Ovary (tissue), 10 donors: ENCODE measurements at places on chromosomes 3 and 15. TPM values are rescaled to one million over a fixed set of nuclear protein-coding genes. Genes with fewer than 3 reads are reported as not detected.

CHAC1 gene
- 2.6 TPM for total RNA-seq

WWTR1 gene
- total RNA-seq, result 160 TPM

FBXW12 gene
- total RNA-seq, result not detected

FAM43A gene
- total RNA-seq, result 6.3 TPM

IGDCC3 gene
- 0.12 TPM for total RNA-seq

SKOR1 gene
- total RNA-seq, result 0.36 TPM

PP2D1 gene
- not detected for total RNA-seq

GALNT15 gene
- 14.5 TPM for total RNA-seq

SPINK8 gene
- not detected for total RNA-seq

SLC24A5 gene
- not detected for total RNA-seq

TMOD2 gene
- 15.7 TPM for total RNA-seq

CFAP161 gene
- total RNA-seq, result 6.0 TPM

GAP43 gene
- total RNA-seq, result not detected

NTRK3 gene
- 0.77 TPM for total RNA-seq

PARL gene
- 56.3 TPM for total RNA-seq

DNA sequence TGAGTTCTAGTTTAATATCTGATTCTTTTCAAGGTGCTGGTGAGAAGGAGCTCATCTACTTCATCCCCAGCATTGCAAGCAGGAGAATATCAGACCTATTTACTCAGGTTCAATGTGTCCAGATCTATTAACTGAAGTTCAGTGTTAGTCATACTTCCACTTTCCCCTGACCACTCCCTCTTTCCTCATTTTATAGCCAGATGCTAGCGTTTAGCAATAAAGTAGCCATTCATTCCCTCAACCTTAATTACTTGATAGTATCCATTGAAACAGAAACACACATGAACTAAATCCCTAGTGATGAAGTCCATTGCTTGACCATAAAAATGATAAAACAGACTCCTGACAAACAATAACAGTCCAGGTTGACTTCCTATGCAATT lies 60.0 kb downstream of the RPL22L1 start:
- H3K4me3 ChIP-seq, result no peak overlapping the region
- no peak for DNase-seq
- no peak overlapping the region for H3K27ac ChIP-seq

DNA sequence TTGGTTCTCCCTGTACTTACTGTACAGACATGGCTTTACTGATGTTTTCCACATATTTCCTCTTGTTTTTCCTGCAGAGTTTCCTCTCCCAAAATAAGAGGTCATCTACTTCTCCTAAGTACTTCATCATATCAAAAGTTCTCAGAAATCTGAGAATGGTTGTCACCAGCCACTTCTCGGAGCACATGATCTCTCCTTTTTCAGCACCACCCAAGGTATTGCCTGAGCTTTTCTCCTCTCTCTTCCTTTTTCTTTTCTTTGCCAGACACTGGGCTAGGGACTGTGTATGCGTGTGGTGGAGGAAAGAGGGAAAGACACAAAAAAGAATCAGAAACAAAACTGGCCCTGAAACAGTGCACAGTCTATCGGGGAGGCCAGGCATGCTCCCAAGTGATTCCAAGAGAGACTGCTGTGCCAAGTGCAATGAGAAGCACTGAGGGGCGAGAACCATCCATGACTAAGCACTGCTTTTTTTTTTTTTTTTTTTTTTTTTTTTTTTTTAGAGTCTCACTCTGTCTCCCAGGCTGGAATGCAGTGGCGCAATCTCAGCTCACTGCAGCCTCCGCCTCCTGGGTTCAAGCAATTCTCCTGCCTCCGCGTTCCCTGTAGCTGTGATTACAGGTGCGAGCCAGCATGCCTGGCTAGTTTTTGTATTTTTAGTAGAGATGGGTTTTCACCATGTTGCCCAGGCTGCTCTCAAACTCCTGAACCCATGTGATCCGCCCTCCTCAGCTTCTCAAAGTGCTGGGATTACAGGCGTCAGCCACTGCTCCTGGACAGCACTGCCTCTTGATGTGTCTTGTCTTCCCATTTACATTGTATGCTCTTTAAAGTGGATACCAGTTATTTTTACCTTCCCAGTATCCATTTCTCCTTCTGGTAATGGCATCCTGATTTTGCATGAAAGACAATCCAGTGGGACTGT lies 194.0 kb upstream of the FEZF2 start:
- H3K36me3 ChIP-seq, result no peaks in the 10 kb centered on the region
- no peaks in the 10 kb centered on the region for H3K4me1 ChIP-seq
- peak; percentile 60 for DNase-seq
- no peak overlapping the region for H3K4me3 ChIP-seq

DNA sequence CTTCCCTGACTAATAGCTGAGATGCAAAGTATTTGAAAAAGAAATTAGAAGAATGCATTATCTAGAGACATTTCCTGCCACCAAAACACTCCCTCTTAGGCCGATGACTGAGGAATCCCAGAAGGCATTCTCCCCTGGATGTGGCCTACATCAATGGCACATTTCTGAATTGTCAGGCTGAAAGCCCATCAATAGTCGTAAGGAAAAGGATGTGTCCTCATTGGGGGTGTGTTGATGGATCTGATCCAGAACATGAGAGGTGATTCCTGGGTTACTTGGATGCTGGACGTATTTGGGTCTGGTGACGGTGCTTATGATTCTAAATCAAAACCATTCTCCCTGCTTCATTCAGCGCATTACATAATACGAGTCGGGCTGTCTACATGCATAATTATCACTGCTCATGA lies 216.9 kb upstream of the CDIN1 start:
- H3K36me3 ChIP-seq, result no peaks in the 10 kb centered on the region
- peaks cover 6% of the 10 kb centered on the region for H3K4me1 ChIP-seq
- no peak overlapping the region for H3K4me3 ChIP-seq

DNA sequence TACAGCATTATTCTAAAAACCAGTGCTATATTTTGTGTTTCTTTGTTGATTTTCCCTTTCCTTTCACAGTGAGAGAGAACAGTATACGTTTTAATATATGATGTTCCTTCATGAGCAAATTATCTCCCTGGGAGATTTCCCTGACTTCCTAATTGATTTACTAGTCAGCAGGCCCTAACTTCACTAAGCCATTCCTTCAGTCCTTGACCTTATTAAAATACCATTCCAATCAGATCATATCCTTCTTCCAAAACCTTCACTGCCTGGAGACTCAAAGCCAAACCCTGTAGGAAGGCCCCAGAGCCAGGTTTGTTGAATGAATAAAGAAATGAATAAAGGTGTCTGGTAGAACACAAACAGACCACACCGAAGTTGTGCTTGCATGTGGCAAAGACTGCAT lies 43.8 kb upstream of the ARHGEF3 start:
- no peak overlapping the region for H3K27ac ChIP-seq
- no peaks in the 10 kb centered on the region for H3K27me3 ChIP-seq
- no peak overlapping the region for H3K4me3 ChIP-seq
- H3K36me3 ChIP-seq, result no peaks in the 10 kb centered on the region
- H3K4me1 ChIP-seq, result no peaks in the 10 kb centered on the region
- no peak for DNase-seq

GRCh38 chr15:81792646-81793045 lies 253.2 kb downstream of the MEX3B start:
- no peak for DNase-seq
- no peak overlapping the region for H3K27ac ChIP-seq
- H3K36me3 ChIP-seq, result no peaks in the 10 kb centered on the region
- no peak overlapping the region for H3K4me3 ChIP-seq
- H3K27me3 ChIP-seq, result no peaks in the 10 kb centered on the region

DNA sequence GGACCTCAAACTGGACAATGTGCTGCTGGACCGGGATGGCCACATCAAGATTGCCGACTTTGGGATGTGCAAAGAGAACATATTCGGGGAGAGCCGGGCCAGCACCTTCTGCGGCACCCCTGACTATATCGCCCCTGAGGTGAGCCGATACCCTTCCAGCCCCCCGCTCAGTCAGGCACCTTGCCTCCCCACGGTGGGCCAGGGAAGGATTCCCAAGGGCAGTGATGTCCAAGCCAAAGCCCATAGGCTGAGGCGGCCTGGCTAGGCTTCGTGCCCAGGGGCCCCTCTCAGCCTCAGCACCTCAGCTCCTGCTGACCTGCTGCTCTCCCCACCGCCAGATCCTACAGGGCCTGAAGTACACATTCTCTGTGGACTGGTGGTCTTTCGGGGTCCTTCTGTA lies 27.7 kb downstream of the PRKCD start:
- H3K27ac ChIP-seq, result no peak overlapping the region
- H3K27me3 ChIP-seq, result no peaks in the 10 kb centered on the region
- H3K36me3 ChIP-seq, result no peaks in the 10 kb centered on the region
- DNase-seq, result no peak

- H3K27ac ChIP-seq, result no peak overlapping the region
- H3K27me3 ChIP-seq, result no peaks in the 10 kb centered on the region
- peaks cover under 1% of the 10 kb centered on the region for H3K4me1 ChIP-seq
- no peaks in the 10 kb centered on the region for H3K36me3 ChIP-seq
- DNase-seq, result no peak
These were observed 167.2 kb downstream of the RBMS3 start for GRCh38 chr3:29447946-29448627.

GRCh38 chr3:112338021-112338726 lies 5.2 kb downstream of the CD200 start:
- peaks cover 5% of the 10 kb centered on the region for H3K4me1 ChIP-seq
- no peak overlapping the region for H3K27ac ChIP-seq
- DNase-seq, result no peak
- no peaks in the 10 kb centered on the region for H3K36me3 ChIP-seq
- no peak overlapping the region for H3K4me3 ChIP-seq

- no peaks in the 10 kb centered on the region for H3K36me3 ChIP-seq
- no peak overlapping the region for H3K4me3 ChIP-seq
- DNase-seq, result no peak
- no peak overlapping the region for H3K27ac ChIP-seq
These were observed 6.6 kb downstream of the POLR2H start for GRCh38 chr3:184368116-184368515.

DNA sequence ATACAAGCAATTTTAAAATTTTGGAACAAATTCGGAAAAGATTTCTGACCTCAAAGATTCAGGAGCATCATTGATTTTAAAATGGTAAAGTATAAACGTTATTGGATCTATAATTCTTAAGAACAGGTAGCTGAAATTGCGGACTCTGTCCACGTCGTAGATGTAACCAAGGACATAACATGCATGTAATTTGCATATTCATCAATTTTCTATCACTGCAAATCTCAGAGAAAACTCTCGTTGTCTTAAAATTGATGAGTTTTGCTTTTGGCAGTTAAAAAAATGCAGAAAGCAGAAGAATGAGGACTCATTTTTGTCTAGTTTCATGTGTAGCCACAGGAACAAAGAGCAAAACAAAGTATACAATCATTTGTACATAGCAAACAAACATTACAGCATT lies 1094.4 kb downstream of the SI start:
- no peaks in the 10 kb centered on the region for H3K36me3 ChIP-seq
- no peak overlapping the region for H3K27ac ChIP-seq
- no peaks in the 10 kb centered on the region for H3K4me1 ChIP-seq
- no peaks in the 10 kb centered on the region for H3K27me3 ChIP-seq
- DNase-seq, result no peak

- no peak for DNase-seq
- H3K4me1 ChIP-seq, result peaks cover 12% of the 10 kb centered on the region
- H3K36me3 ChIP-seq, result no peaks in the 10 kb centered on the region
- H3K27ac ChIP-seq, result no peak overlapping the region
- no peak overlapping the region for H3K4me3 ChIP-seq
These were observed 90.6 kb upstream of the MYZAP start for GRCh38 chr15:57500979-57501576.

DNA sequence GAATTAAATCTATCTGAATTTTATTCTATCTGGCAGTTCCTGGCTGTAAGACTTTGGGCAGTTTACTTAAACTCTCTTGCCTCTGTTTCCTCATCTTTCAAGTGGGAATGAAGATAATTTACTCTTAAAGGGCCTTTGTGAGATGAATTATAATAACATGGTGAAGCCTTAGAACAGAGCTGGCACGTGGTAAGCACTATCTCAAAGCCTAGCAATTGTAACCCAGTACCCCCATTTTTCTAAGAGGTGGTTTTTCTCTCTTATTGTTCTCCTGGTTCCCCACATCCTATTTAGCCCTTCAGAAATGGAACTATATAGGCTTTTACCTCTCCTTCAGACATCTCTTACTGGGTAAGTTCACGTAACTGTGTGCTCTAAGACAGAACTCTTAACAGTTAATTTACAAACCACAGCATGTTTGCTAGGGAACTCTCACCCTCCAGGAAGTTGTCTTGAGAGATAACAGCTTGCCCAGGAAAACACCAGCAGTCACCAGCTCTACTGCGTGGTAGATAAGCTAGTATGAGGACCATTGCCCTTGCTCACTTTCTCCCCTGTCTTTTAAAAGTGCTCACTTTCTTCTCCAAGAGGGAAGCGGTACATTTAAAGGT lies 12.3 kb upstream of the CRBN start:
- DNase-seq, result no peak
- H3K36me3 ChIP-seq, result no peaks in the 10 kb centered on the region
- no peaks in the 10 kb centered on the region for H3K27me3 ChIP-seq
- no peaks in the 10 kb centered on the region for H3K4me1 ChIP-seq
- H3K27ac ChIP-seq, result no peak overlapping the region

- no peaks in the 10 kb centered on the region for H3K27me3 ChIP-seq
- H3K36me3 ChIP-seq, result no peaks in the 10 kb centered on the region
- no peak overlapping the region for H3K27ac ChIP-seq
- DNase-seq, result peak; percentile 70
These were observed 16.1 kb upstream of the CACNA2D2 start for GRCh38 chr3:50519471-50520089.

DNA sequence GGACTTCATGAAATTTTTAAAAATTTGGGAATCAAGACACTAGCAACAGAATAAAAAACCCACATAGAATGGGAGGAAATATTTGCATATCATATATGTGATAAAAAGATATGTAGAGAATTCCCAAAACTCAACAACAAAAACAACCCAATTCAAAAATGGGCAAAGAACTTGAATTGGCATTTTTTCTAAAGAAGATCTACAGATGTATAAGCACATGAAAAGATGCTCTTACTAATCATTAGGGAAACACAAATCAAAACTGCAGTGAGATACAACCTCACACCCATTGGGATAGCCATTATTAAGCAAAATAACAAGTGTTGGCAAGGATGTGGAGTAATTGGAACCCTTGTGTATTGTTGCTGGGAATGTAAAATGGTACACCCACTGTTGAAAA lies 10.1 kb downstream of the LCTL start:
- DNase-seq, result no peak
- H3K4me3 ChIP-seq, result no peak overlapping the region
- H3K27ac ChIP-seq, result no peak overlapping the region
- no peaks in the 10 kb centered on the region for H3K27me3 ChIP-seq
- no peaks in the 10 kb centered on the region for H3K36me3 ChIP-seq

DNA sequence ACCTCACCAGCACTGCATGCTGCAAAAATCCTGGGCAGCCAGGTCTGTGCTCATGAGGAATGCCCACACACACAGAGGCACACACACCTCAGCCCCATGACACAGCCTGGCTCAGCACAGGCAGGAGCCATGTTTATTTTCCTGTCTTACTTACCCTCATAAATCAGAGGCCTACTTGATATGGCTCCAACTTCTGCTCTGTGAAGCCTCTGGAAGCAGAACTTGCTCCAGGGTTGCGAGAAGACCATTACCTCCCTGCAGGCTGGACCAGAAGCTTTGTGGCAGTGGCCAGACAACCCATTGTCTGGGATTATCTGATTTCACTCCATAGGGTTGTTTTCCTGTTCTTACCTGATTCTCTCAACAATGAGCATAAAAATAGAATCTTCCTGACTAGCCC lies 43.8 kb upstream of the CMTM8 start:
- no peaks in the 10 kb centered on the region for H3K4me1 ChIP-seq
- H3K27me3 ChIP-seq, result no peaks in the 10 kb centered on the region
- H3K27ac ChIP-seq, result no peak overlapping the region
- no peak for DNase-seq
- H3K36me3 ChIP-seq, result no peaks in the 10 kb centered on the region
